ENCODE measurements at places on chromosomes 5 and 9. TPM values are rescaled to one million over a fixed set of nuclear protein-coding genes. Genes with fewer than 3 reads are reported as not detected.

Gene GNA14
- 2.6 TPM for total RNA-seq

Gene LPAR1
- total RNA-seq: 13.8 TPM

Gene PHYHD1
- total RNA-seq: 30.2 TPM

Gene ZNF608
- total RNA-seq: 9.3 TPM

Gene F2RL2
- total RNA-seq: 0.14 TPM

Gene IRX4
- total RNA-seq: 17.6 TPM
